ENCODE measurements at places on chromosomes 5 and 9.

DNA sequence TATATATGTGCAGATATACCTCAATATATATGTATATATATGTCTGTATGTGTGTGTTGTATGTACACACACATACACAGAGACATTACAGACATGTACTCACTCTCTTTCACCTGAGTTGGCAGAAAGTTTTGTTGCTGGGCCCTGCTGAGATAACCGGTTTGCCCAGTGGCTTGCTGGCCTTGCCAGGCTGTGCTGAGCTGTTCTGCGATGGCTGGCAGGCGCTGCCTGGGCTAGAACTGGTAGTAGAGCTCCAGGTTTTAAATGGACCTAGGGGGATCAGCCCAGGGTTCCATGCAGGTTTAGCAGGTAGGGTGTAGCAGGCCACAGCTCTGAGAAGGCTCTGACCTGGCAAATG lies 394.3 kb downstream of the GADD45G start:
- DNase-seq: no peak

DNA sequence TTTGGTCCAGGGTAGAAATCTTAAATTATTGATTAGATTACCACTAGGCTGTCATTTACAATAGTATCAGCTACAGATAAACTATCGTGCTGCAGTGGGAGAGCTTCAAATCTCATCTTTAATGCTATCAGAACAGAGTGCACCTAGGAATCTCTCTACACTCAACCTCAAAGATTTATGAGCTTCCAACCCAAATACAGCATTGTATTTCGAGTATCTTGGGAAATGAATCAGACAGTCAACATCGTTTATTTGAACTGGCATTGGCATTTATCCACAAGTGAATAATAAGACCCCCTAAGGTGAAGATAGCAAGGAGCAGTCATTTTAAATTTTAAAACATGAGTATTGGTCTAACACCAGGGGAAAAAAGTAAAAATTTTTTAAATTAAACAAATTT lies 1203.2 kb downstream of the CDH12 start:
- DNase-seq: peak; percentile 51

GRCh38 chr5:132251220-132251725 lies 6.2 kb upstream of the PDLIM4 start:
- DNase-seq: peak; percentile 93

- DNase-seq: peak; percentile 58
These were observed 33.3 kb upstream of the SPATA31D4 start for GRCh38 chr9:81894891-81895290.

DNA sequence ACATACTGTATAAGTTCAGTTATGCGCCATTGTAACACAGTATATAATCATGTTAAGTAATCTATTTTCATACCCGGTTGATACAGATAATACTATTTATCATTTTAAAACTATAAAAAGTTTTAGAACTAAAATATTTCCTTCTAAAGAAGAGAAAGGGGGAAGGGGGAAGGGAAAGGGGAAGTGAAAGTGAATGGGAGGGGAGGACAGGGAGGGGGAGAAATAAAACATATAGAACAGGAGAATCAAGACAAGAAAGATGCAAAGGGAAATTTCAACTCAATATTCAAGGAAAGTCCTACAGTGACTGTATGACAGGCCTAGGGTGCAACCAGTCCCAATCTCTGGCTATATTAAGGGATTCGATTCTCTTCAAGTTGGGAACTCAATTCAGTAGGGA lies 1278.8 kb downstream of the MAT2B start:
- DNase-seq: no peak

DNA sequence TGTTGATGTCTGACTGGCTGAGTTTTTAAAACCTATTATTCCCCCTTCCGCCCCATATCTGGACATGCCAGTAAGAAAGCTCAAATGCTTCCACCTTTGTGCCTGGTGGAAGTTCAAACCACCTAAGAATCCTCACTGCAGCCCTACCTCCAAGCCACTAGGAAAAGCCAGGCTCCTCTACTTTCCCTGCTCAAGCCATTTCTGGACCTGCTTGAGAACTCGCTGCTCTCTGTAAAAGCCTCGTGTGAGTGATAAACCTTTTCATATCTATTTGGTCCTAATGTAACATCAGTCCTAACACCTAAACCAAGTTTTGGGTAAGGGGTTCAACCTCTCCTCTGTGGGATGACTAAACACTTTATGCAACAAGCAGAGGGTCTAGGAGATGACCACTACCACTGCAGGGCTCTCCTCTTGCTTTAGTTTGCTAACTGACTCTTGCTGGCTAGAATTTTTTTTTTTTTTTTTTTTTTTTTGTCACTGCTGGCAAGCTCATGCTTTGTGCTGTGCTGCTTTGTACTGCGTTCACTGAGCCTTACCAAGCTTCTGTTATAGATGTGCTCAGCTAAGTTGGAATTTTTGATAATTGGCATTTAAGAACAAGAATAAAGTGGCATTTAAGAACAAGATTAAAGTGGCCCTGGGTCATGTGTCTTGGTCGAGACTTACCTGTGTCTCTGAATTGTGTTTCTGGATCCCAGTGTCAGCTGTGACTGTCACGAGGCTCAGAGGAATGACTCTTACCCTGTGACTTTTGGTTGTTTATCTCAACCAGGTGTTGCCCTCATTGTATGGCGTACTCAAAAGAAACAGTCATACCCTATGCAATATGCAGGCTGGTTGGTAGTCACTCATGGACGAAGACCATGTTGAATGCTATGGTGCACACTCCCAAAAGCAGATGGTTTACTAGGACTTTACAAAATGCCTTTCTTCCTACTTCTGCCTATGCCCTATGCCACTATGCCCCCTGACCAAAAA lies 19.5 kb downstream of the TRIM32 start:
- no peak for DNase-seq

- peak; percentile 51 for DNase-seq
These were observed 265.5 kb upstream of the ADAMTSL1 start for GRCh38 chr9:18208166-18209059.

GRCh38 chr5:158940977-158941376 lies 158.7 kb downstream of the EBF1 start:
- no peak for DNase-seq

DNA sequence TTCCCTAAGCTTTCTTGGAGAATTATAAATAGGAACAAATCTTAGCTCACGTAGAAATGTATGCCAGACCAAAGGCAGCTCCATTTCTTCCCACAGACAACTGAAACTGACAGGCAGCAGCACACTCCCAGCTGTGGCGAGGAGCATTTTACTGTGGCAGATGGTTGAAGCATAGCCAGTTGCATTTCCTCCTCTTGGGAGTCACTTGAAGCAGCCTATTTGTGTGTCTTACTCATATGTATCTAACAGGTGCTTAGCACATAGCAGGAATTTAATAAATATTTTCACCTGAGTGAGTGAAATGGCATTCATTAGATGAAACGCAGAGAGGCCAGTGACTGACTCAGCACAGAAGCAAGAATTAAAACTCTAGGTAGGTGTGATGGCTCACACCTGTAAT lies 12.3 kb upstream of the MTMR12 start:
- DNase-seq: no peak

DNA sequence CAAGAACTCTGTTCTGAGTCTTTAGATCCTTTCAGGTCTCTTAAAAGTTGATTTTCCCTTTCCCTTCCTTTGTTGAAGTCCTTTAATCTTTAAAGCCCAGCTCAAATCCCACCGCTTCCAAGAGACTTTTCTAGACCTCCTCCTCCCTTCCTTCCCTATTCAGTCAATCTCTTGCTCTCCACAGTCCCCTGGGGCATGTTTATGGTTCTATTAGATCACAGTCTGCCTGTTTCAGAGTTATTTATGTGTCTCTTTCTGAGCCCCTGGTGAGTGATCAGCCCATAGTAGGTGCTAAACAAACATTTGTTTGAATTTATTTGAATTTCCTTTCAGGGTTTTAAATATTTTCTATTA lies 7.2 kb upstream of the ARSI start:
- DNase-seq: no peak

- DNase-seq: no peak
These were observed 243.1 kb downstream of the DENND1A start for GRCh38 chr9:123686829-123687192.

GRCh38 chr5:149549461-149550267 lies 1.6 kb downstream of the CSNK1A1 start:
- DNase-seq: peak; percentile 63

Measured in M059J (cell line).